ENCODE measurements at places on chromosomes 1 and 21.
A peak's percentile ranks its signal among the peaks of the same experiment; 100 is the strongest.

- DNase-seq: no peak
Observed at GRCh38 chr1:198340139-198340538, 183.3 kb downstream of the NEK7 start.

DNA sequence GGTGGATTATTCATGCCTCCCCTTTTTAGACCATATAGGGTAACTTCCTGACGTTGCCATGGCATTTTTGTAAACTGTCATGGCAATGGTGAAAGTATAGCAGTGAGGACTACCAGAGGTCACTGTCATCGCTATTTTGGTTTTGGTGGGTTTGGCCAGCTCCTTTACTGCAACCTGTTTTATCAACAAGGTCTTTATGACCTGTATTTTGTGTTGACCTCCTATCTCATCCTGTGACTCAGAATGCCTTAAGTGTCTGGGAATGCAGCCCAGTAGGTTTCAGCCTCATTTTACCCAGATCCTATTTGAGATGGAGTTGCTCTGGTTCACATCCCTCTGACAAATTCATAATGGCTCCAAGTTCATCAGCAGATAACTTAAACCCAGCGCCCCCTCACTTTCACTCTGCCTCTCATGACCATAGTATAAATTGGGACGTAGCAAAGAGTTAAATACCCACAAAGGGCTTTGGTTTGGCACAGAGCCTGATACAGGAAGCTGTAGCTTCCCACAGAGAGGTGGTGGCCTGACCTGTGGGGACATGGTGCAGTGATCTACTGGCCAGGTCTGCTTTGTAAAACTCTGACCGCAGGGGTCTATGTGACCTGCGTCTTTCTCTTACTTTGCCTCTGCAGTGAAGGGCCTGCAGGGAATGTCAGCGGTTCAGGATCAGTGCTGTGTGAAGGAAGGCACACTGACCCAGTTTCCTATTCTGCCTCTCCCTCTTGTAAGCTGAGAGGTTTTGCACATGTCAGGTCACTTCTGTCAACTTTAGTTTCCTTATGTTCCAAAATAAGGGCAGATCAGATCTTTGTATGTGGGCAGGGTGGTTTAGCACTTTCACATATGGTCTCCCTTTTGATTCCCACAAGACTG lies 78.1 kb upstream of the ZNF644 start:
- peak; percentile 42 for DNase-seq

GRCh38 chr1:159927211-159927848 lies 2.0 kb upstream of the TAGLN2 start:
- no peak for DNase-seq

GRCh38 chr1:206734499-206735142 lies 36.0 kb upstream of the IL19 start:
- DNase-seq: peak; percentile 86

GRCh38 chr1:5598824-5599395 lies 393.3 kb downstream of the NPHP4 start:
- no peak for DNase-seq

DNA sequence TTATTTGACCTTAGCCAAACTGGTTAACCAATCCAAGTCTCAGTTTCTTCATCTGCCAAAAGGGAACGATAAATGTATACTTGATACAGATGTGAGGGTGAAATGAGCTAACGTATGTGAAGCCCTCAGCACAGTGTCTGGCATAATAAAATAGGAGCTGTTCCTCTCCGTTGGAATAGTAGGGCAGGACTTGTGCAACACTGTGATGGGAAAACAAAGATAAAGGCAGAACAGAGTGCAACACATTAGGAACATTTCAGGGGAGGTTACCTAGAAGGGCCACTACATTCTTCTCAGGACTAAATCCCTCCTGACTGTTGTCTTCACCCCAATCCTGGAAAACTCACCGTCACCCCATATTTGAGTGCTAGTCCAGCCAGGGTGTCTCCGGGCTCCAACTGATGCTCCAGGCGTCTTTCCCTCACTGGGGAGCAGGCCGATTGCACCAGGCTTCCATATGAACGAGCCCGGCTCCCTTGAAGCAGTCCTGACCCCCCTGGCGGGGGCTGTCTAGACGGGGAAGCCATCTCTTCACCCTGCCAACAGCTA lies 896 bp downstream of the LYSMD1 start:
- DNase-seq: no peak

All from CD8-positive, alpha-beta T cell (primary cell).